ENCODE measurements at places on chromosomes 2 and 18.

- DNase-seq: no peak
Measured at GRCh38 chr2:17084877-17085276, 419.2 kb upstream of the CYRIA start.

- DNase-seq: no peak
Measured at GRCh38 chr2:62192811-62193210, 3.1 kb upstream of the B3GNT2 start.

DNA sequence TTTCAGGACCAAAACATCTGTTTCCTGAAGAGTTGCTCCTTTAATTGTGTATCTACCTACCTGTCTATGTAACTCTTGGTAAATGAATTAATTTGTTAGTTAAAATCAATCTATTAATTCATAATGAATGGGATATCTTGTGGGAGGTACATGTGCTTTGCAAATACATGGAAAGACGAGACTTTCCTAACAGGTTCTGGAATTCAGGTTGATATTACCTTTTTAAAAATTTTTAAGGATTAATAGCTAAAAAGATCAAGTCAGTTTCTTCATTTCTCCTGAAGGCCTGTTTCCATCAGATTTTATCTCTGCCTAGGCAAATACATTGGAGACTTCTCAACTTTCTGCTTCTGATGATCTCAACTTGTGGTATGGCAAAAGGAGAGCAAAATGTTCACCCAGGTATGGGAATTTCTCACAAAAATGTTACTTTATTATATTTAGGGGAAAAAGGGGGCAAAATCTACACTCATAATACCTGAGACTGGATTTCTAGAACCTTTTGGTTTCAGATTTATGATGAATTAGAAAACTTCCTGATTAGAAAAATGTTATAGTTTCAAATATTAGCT, 7.4 kb downstream of the TFPI start:
- no peak for DNase-seq

- no peak for DNase-seq
Measured at GRCh38 chr2:235996419-235996818, 171.8 kb downstream of the GBX2 start.

- no peak for DNase-seq
Measured at GRCh38 chr2:174924061-174924693, 81.0 kb downstream of the CHN1 start.

GRCh38 chr2:9263428-9263827, 56.8 kb downstream of the ASAP2 start:
- DNase-seq: no peak

DNA sequence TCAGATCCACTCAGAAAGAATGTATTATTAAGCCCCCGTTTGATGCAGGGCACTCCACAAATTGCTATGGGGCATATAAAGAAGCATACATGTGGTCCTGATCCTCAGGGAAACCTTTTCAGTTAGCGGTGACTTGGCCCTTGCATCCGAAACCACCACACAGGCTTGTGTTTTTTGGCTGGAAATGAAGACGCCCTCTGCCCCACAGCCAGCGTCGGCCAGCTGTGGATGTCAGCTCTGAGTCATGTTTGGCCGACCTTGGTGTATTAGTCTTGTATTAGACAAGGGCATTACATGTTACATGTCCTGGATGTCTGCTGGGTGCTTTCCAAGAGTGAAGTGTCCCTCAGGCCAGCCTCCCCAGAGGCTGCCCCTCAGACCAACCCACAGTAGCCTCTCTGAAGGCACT, 107.6 kb upstream of the MAP3K20 start:
- no peak for DNase-seq

DNA sequence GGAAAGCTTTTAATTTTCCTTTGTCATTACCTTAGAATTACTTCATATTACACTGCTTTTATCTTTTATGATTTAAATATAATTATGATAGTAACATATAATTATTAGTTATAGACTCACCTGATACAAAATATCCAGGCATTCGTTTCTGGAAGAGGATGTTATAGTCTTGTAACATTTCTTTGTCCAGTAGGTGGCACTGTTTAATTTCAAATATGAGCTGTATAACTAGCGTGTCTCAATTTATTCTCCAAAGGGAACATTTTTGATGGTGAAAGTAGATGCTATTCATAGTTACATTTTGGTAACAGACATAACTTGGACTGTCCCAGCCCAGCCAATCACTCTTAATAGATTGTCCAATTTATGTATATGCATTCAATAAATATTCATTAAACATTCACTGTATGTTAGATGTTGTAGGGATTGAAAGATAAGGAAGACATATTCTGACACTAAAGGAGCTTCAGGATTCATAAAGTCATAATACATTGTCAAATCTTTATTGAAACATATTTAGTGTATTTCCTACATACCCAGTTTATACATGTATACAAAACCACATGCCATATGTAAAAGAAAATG, 19.2 kb downstream of the DAW1 start:
- DNase-seq: no peak

GRCh38 chr2:180717588-180717987, 262.8 kb upstream of the UBE2E3 start:
- DNase-seq: no peak

- no peak for DNase-seq
Measured at GRCh38 chr18:69697069-69697468, 250.6 kb downstream of the CD226 start.

DNA sequence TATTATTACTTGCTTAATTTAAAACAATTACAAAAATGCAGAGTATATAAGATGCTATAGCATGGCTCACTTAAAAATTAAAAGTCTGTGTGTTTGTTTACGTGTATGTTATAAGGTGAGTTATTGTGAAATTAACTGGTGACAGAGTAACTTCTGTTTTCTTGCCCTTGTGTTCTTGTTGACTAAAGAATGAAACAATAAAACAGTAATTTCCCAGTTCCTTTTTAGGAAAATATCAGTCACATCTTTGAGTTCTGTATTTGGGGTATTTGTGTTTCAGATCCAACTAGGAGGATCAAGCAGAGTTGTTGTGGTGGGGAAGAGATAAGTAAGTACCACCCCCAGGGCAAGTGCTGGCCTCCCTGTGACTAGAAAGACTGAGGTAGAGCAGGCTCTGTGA, 143.6 kb downstream of the CCDC148 start:
- DNase-seq: peak; percentile 23

DNA sequence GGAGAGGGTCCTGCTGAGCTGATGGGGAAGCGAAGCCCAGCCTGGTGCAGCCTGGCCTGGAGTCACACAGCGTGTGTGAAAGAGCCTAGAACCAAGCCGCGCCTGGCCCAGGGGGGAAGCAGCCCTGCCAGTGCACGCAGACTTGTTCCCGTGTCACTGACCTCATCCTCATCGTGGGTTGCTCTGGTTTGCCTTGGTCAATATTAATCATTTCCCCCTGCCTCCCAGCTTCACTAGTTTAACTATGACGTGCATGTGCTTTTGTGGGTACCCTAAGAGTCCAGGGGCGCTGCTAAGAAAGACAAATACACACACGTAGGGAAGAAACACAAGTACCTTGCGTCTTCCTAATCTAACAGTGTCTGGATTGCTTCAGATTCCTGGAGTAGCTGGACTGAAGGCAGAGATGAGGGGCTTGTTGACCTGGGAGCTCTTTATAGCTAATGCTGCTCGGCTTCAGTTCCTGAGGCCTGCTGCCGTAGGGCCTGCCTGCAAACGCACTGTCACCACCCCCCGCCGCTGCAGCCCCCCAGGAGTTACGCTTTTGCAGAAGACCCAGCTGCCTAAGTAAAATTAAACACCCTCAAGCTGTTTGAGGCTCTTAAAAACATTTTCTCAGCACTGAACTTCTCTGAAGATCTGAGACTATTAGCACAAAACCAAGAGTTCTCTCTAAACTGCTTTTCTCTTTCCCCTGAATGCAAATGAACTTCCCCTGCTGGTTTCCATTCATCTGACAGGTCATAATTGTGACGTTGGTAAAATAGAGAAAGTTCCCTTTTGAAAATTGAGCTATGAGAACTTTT, 159.2 kb downstream of the FAM210A start:
- peak; percentile 65 for DNase-seq

- DNase-seq: peak; percentile 56
Measured at GRCh38 chr18:70464343-70465114, 175.7 kb downstream of the SOCS6 start.
